Activated naive CD4-positive, alpha-beta T cell treated with anti-CD3 and anti-CD28 coated beads, Interleukin-2, amount 10 ng/mL, durations not matched to agents 5 hours and 36 hours (primary cell): ENCODE measurements at places on chromosomes 7 and 10. TPM values are rescaled to one million over a fixed set of nuclear protein-coding genes. Genes with fewer than 3 reads are reported as not detected.

PGAM2 gene
- not detected for total RNA-seq

HTR5A gene
- not detected for total RNA-seq

RNLS gene
- total RNA-seq: 1.5 TPM

C10orf105 gene
- 0.55 TPM for total RNA-seq

ZNF33B gene
- total RNA-seq: 38.2 TPM

TACC2 gene
- not detected for total RNA-seq

PCLO gene
- total RNA-seq: not detected

NEUROG3 gene
- not detected for total RNA-seq

TMEM140 gene
- total RNA-seq: 19.9 TPM

SFTPA1 gene
- total RNA-seq: not detected

NUTM2D gene
- total RNA-seq: 2.6 TPM

SFTPA2 gene
- total RNA-seq: not detected

GPC2 gene
- total RNA-seq: 15.7 TPM

CTNNA3 gene
- 0.33 TPM for total RNA-seq

ETV1 gene
- total RNA-seq: 0.17 TPM

PNLIPRP2 gene
- not detected for total RNA-seq

ZNF777 gene
- 14.2 TPM for total RNA-seq

C7orf57 gene
- total RNA-seq: not detected

CLDN4 gene
- total RNA-seq: not detected

TMEM196 gene
- not detected for total RNA-seq

GJD4 gene
- total RNA-seq: not detected

NUDT13 gene
- 1.3 TPM for total RNA-seq

CTBP2 gene
- 0.38 TPM for total RNA-seq

RFC2 gene
- total RNA-seq: 35.4 TPM

EPO gene
- total RNA-seq: not detected
